ENCODE measurements at places on chromosomes 5 and 9. TPM values are rescaled to one million over a fixed set of nuclear protein-coding genes. Genes with fewer than 3 reads are reported as not detected.

POU4F3 gene
- polyA plus RNA-seq = 0.04 TPM

PCDHGB2 gene
- polyA plus RNA-seq = not detected

IL5 gene
- not detected for polyA plus RNA-seq

DNA sequence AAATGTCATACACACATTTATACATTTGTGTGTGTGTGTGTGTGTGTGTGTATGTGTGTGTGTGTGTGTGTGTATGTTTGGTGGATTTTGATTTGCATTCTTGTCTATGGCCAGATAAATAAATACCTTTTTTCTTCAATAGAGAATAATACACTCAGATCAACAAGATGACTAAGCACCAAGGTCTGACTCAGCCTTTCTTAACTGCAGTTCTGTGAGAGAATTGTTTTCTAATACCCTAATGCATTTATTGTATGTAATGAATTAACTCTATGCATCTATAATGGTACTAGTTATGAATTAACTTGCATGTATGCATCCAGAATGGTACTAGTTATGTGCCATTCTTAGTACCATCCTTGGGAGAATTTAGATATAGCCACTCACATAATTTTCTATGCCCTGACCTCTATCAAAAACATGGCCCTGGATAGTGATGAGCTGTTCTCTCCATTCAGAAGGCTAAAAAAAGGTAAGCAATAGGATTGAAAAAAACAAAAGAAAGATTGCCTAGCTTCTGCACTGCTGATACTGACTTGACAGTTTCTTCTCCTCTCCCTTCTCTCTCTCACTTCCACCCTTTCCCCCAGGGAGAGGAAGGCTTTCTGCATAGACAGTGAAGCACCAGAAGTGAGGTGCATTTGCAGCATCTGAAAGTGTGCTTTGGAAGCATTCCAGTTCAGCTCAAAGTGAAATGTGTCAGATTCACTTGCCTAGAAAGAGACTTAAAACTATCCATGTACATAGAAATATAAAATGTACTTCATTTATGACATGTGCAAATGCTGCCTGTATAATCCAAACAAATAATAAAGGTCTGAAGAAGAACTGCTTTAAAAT is 55.1 kb upstream of the CCDC112 start:
- DNase-seq = no peak

GRCh38 chr5:124628721-124629596 is 117.5 kb downstream of the ZNF608 start:
- DNase-seq = peak; percentile 88

DNA sequence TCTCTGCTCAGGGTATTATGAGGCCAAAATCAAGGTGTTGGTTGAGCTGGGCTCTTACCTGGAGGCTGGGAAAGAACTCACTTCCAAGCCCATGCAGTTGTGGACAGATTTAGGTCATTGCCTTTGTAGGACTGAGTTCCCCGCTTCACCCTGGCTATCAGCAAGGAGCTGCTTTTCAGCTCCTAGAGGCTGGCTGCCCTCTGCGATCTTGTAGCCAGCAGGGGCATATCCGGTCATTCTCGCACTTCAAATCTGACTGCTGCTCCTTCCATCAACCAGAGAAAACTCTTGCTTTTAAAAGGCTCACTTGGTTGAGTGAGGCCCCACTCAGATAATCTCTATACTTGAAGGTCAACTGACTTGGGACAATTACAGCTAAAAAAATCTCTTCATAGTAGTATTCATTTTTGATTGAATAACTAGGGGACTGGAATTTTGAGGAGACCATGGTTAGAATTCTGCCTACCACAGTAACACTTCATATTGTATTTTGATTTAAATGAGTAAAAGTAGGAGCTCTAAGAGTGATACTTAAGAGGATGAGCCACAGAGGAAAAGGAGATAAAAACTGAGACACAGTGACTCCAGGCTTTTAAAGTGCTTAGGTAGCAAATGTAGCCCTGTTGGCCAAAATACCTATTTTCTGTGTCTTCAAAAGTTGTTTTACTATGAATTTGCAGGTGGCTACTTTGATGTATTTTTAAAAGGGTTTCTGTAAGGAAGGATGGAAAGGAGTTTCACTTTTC is 137.4 kb downstream of the CD180 start:
- no peak for DNase-seq

DNA sequence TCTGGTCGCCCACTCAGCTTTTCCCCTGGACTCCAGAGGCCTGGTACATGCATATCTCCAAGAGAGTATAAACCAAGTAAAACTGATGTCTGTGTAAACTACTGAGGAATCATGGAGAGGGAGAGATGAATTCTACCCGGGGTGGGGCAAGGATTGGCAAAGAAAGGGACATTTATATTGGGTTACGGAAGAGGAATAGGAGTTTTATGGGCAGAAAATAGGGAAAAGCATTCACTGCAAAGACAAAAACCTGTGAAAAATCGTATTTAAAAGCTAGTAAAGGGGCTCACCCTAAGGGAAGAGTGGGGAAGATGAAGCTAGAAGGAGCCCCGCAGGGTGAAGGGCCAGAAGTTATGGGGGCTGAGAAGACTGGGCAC is 248.0 kb upstream of the KLF4 start:
- DNase-seq = no peak

DNA sequence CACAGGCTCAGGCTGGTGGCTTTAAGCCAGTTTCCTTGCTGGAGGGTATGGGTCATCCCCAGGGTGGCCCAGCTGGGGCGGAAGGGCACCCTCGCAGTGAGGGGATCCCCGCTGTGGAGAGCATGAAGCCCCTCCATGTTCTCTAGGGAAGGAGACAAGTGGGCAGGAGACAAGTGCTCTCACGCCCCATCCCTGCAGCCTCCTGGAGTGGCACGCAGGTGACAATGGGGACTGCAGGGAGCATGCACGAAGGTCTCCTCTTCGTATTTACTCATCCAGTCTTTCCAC is 83.3 kb downstream of the GTF3C4 start:
- no peak for DNase-seq

- no peak for DNase-seq
Measured at GRCh38 chr5:66959653-66960052, 236.9 kb downstream of the CD180 start.

DNA sequence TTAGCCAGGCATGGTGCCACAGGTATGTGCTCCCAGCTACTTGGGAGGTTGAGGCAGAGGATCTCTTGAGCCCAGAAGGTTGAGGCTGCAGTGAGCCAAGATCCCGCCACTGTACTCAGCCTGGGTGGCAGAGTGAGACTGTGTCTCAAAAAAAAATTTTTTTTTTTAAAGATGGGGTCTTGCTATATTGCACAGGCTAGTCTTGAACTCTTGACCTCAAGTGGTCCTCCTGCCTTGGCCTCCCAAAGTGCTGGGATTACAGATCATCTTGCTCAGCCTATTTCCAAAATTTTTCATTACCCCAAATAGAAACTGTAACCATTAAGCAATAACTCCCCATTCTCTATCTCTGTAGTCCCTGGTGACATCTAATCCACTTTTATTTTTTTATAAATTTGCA is 4.4 kb upstream of the TBC1D13 start:
- no peak for DNase-seq

GRCh38 chr5:78537821-78538220 is 110.8 kb downstream of the LHFPL2 start:
- DNase-seq = peak; percentile 89

DNA sequence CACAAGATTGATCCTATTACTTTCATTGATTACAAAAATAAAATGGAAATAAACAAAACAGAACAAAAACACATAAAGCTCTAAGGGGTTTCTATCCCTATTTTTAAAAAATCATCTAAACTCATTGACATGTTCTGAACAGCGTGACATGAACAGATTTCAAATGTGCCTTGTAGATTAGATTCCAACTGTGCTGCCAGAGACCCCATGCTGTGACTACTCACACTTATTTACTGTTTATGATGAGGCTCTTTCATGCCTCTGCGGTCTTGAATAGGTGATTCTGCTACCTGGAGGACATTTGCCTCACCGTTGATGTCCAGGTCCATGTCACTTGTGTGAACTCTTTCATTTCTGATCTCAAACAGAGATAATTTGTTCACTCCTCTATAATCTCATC is 990.2 kb downstream of the CDH12 start:
- DNase-seq = no peak
